ENCODE measurements at places on chromosomes 2 and 18. TPM values are rescaled to one million over a fixed set of nuclear protein-coding genes. Genes with fewer than 3 reads are reported as not detected.

DNA sequence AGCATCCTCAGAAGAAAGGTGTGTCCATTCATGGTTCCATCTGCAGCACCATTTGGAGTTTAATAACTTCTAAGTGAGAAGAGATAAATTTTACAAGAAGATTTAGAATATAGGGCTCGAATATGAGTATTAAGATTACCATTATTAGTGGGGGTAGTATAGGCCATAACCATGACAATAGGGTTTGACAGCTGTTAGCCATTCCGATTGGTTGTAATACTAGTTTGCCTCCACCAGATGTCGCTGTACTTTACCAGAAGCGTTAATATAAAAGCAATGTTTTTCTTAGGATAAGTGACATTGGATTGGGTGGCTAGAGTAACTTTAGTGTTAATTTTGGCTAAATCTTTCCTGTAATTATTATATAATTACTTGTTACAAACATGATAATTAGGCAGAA, 107.5 kb upstream of the SRD5A2 start:
- no peak for DNase-seq

DNA sequence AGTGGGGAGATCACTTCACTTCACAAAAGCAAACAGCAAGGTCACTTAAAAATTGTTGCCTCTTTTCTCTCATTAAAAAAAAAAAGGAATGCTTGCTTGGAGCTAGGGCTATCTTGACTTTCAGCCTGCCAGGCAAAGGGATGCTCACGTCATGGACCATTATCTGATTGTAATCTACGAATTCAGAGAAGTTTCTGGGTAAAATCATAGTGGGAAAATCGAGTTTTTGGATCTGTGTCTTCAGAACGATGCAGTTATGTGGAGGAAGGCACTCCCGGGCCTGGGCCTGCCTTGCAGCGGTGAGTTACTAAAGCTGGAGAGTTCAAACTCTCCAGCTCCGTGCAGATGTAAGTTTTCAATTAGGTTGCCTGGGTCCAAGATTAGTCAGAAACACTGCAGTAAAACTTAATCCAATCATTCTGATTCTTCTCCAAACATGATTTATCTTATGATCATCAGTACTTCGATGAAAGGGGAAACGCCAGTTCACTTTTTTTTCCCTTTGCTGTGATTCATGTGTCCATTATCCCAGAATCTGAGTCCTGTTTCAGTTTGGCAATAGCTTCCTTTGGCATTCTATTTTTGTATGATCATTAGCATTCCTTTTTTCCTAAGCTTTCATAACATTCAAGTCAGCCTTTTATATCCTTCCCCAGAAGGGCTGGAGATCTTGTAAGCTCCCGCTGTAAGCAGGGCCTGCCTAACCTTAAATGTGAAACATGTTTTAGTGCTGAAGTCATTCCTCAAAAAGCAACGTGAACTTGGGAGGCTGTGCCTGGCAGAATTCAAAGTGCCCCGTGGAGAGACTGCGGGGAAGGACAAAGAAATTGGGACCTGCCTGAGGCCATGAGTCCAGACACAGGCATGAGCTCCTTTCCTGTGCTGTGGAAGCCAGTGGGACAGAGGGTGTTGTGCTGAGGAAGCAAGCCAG, 119.3 kb upstream of the TWIST2 start:
- no peak for DNase-seq

DNA sequence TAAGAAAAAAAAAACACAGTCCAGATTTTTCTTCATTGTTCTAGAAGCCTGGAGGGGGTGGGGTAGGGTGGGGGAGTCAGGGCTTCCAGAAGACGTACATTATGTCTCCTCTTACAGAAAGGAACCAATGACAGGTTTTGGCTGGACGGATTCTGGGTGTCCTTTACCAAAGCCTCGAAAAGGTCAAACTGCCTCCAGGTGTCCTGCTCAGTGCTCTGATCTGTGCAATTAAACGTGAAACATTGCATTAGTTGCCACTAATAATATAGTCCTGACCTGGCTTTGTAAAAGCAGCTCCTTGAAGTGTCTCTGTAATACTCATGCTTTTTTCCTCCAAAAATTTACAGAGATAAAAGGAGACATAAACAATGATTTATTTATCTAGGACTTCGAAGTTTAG, 11.1 kb upstream of the MTA3 start:
- no peak for DNase-seq

GRCh38 chr2:45962177-45962921, 310.9 kb downstream of the PRKCE start:
- DNase-seq: no peak

DNA sequence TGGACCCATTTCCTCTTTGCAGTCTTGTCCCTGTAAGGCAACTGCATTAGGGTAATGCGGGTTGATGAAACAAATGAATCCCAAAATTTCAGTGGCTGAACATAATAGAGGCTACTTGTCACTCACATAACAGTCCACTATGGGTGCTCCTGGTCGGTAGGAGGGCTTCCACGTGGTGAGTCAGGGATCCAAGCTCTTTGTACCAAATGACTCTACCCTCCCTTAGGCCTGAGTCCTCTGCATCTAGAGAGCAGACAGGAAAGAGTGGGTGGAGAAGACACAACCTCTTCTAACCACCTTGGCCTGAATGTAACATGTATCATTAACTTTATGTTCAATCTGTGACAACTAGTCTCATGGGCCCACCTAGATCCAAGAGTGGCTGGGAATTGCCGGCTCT, 86.2 kb upstream of the HAAO start:
- DNase-seq: no peak

DNA sequence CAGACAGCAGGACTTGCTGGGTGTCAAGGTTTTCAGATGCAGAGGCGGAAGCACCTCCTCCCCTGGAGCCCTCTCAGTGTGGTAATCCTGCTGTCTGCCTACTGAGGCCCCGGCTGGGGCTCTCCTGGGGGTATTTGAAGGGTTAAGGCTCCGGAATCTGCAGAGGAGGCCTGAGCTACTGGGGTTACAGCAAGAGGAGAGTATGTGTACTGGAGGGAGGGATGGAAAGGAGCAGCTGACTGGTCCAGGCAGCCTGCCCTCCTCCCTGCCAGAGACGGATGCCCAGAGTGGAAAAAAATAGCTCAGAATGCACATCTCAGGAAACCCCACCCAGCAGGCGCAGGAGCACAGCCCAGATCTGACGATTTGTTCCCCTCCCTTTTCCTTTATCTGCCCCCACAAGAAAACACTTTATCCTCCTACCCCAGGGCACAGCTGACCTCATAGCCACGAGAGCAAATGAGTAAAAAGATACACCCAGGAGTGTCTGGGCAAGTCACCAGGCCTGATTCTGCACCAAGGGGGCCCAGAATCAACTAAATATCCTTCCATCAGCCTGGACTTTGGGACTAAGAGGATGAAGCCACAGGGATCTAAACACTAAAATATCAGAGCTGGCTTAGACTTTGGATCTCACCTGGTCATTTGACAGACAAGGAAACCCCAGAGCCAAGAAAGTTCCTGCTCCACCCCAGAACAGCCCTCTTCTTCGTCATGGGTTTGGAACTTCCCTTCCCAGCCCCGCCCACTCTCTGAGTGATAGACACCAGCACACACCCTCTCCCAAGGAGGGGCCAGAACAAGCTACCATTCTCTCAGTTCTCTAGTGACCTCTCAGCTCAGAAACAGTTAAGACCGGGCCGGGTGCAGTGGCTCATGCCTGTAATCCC, 5.5 kb downstream of the TMBIM1 start:
- peak; percentile 59 for DNase-seq

DNA sequence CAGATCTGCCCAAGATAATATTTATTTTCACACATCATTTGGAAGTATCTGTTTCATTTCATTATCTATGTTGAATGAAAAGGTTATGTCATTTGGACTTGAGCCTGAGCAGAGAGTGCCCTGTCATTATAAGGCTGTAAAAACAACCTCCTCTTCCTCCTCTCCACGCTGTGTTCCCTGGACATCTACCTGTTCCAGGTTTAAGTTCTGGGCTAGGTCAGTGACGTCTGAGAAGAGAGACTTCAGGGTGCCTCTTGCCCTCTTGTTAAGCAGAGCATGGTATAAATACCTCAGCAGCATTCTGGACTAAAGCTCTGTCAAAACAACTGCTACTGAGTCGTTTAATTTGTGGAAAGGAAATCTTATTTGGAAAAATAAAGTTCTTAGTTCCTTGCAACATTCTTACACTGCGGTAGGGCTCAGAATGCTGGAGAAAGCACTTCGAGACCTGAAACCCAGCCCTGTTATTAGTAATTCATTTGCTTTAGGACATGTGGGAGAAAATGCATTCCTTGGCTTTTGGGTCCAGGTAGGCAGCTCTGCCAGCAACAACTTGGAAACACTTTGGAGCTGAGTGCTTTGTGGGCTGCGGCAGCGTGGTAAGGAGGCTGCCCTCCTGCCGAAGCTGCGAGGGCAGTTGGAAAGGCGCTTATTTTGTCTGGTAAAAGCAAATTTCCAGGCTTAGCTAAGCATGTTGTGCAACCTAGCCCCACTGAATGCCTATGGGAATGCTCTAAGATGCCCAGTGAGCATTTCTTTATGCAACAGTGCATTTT, 91.8 kb upstream of the NEDD4L start:
- DNase-seq: no peak

- no peak for DNase-seq
These were observed 594.5 kb upstream of the CHAC2 start for GRCh38 chr2:53173091-53173490.

GRCh38 chr2:205034034-205034433, 488.8 kb downstream of the PARD3B start:
- DNase-seq: no peak

- no peak for DNase-seq
These were observed 288 bp upstream of the RDH14 start for GRCh38 chr2:18560797-18561085.

GRCh38 chr2:181805228-181806038, 86.1 kb upstream of the ITPRID2 start:
- no peak for DNase-seq

GRCh38 chr2:144512891-144513351, 7.0 kb downstream of the ZEB2 start:
- DNase-seq: no peak

DNA sequence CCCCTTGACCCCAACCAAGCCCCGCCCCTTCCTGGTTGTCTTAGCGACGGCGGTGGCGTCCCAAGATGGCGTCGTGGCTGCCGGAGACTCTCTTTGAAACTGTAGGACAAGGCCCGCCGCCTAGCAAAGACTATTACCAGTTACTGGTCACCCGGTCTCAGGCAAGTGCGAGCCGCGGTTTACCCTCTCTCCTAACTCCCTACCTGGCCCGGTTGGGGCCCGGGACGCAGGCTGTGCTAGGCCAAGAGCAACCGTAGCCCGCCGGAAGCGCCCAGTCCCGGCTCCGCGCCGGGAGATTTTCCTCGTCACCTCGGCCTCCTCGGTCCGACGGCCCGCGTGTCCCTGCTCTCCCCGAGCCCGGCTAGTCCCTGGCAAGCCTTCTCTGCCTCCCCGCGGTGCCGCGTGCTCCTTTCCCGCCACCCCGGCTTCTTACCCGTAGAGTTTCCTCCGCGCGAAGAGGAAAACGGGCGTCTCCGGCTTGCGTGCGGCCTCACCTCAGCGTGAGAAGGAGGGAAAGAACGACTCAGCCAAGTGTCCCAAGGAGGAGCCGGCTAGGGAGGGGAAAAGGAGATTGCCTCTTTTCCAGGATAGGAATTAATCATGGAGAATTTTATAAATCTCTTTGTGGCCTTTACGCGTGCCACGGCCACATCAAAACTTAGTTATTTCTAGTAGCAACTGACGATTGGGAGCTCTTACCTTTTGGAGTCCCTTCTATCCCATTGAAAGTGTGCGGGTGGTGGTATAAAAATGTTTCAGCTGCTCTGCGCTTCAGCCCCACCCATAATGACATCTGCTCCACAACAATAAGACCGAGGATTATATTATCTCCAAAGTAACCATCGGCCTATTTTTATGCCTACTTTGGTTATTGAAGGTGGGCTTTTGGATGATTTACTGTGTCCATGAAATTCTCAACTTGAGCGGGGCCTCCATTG, at the start of gene FBXO36:
TSS of gene FBXO36 (plus strand) at position 55 of the 938 bp plus-strand sequence. CDS start at position 66, 11 bp downstream.
- DNase-seq: peak; percentile 84

DNA sequence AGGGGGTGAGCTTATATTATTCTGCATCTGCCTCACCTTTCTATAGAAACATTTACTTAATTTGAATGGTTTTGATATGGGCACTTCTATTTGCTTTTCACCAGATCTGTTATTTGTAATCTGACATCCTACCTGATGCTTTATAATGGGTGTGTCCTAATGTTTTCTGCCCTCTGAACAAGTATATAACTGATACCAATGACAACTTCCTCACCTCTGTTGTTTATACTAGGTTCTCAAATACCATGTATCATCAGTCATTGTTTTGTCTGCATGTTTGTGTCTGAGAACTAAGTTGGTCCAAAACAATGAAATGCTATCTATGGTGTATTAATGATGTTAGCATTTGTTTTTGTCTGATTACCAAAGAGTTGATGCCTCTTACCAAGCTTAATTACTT, 45.8 kb downstream of the ITGA6 start:
- no peak for DNase-seq

GRCh38 chr18:13516855-13517254, 209.5 kb downstream of the FAM210A start:
- no peak for DNase-seq

DNA sequence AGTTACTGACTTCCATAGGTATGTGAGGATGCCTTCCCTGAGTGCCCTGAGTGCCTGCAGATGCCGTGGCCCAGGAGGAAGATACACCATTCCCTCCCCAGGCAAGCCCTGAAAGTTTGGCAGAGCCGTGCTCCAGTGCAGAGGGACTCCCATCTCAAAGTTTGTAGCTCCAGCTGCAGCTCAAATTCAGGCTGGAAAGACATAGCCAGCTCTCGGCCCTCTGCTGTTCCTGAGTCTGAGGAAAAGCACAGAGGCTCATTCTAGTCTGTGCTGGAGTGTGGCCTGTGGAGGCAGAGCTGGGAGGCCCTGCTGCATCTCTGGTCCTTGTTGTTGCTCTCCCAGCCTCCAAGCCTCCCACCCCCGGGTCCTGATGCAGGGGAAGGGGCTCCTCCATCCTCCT, 15.9 kb upstream of the TPO start:
- DNase-seq: no peak

GRCh38 chr2:232997749-232998665, 15.0 kb downstream of the NGEF start:
- no peak for DNase-seq

GRCh38 chr2:80519699-80520291, 215.2 kb upstream of the LRRTM1 start:
- no peak for DNase-seq

GRCh38 chr2:133734716-133735495, 166.6 kb upstream of the NCKAP5 start:
- DNase-seq: no peak

SPATA3 gene
- total RNA-seq: not detected

EFHD1 gene
- total RNA-seq: 5.1 TPM

CIB4 gene
- not detected for total RNA-seq

ANXA4 gene
- total RNA-seq: 10.0 TPM

ATP8B1 gene
- 0.08 TPM for total RNA-seq

MAP3K2 gene
- 80.6 TPM for total RNA-seq
